ENCODE measurements at places on chromosomes 12 and 14. TPM values are rescaled to one million over a fixed set of nuclear protein-coding genes. Genes with fewer than 3 reads are reported as not detected.

- no peaks in the 10 kb centered on the region for H3K4me1 ChIP-seq
- H3K4me3 ChIP-seq, result no peak overlapping the region
- DNase-seq, result no peak
- H3K27me3 ChIP-seq, result no peaks in the 10 kb centered on the region
- no peak overlapping the region for H3K27ac ChIP-seq
- H3K36me3 ChIP-seq, result no peaks in the 10 kb centered on the region
Observed at GRCh38 chr14:63938198-63939005, 85.6 kb downstream of the SYNE2 start.

- H3K4me3 ChIP-seq, result no peak overlapping the region
- H3K27me3 ChIP-seq, result no peaks in the 10 kb centered on the region
- no peaks in the 10 kb centered on the region for H3K36me3 ChIP-seq
- no peaks in the 10 kb centered on the region for H3K4me1 ChIP-seq
- no peak for DNase-seq
Observed at GRCh38 chr12:46442738-46443137, 70.2 kb upstream of the SLC38A2 start.

- H3K27ac ChIP-seq, result no peak overlapping the region
- no peaks in the 10 kb centered on the region for H3K4me1 ChIP-seq
- no peaks in the 10 kb centered on the region for H3K36me3 ChIP-seq
- DNase-seq, result no peak
Observed at GRCh38 chr12:55385891-55386290, 14.4 kb upstream of the OR6C65 start.

Gene FOXN4
- 0.41 TPM for total RNA-seq

Gene PSEN1
- total RNA-seq, result 46.7 TPM

DNA sequence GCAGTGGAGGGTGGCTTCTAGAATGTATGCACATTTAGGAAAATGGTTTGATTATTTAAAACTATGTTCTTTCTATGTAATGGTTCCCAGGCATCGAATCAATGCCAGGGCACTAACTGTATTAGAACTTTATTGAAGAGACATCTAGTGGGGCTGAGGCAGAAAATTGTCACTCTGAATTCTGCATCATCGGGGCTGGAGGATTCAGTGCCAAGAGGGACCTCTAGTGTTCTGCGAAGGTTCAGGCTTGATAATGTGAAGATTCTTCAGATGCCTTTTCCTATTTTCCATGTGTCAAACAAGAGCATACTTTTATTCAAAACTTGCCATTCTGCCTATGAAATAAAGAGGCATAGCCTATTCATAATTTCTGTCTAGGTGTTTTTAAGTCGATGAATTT lies 146.3 kb downstream of the CAND1 start:
- no peaks in the 10 kb centered on the region for H3K4me1 ChIP-seq
- no peak for DNase-seq
- H3K27me3 ChIP-seq, result no peaks in the 10 kb centered on the region
- no peaks in the 10 kb centered on the region for H3K36me3 ChIP-seq
- H3K27ac ChIP-seq, result no peak overlapping the region

DNA sequence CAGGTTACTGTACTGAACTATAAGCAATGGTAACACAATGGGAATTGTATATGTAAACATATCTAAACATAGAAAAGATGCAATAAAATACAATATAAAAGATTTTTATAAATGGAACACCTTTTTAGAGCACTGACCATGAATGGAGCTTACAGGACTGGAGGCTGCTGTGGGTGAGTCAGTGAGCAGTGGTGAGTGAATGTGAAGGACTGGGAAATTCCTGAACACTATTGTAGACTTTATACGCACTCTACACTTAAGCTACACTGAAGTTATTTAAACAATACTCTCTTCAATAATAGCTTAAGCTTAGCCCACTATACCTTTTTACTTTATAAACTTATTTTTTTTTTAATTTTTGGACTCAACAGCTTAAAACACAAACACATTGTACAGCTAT lies 313.5 kb downstream of the KCNC2 start:
- no peaks in the 10 kb centered on the region for H3K36me3 ChIP-seq
- no peaks in the 10 kb centered on the region for H3K27me3 ChIP-seq

- no peak for DNase-seq
- H3K4me1 ChIP-seq, result no peaks in the 10 kb centered on the region
- no peaks in the 10 kb centered on the region for H3K36me3 ChIP-seq
- no peak overlapping the region for H3K27ac ChIP-seq
- no peaks in the 10 kb centered on the region for H3K27me3 ChIP-seq
Observed at GRCh38 chr12:93370947-93371346, 6.8 kb upstream of the NUDT4 start.
